ENCODE measurements at places on chromosomes 3 and 15. TPM values are rescaled to one million over a fixed set of nuclear protein-coding genes. Genes with fewer than 3 reads are reported as not detected.

DNA sequence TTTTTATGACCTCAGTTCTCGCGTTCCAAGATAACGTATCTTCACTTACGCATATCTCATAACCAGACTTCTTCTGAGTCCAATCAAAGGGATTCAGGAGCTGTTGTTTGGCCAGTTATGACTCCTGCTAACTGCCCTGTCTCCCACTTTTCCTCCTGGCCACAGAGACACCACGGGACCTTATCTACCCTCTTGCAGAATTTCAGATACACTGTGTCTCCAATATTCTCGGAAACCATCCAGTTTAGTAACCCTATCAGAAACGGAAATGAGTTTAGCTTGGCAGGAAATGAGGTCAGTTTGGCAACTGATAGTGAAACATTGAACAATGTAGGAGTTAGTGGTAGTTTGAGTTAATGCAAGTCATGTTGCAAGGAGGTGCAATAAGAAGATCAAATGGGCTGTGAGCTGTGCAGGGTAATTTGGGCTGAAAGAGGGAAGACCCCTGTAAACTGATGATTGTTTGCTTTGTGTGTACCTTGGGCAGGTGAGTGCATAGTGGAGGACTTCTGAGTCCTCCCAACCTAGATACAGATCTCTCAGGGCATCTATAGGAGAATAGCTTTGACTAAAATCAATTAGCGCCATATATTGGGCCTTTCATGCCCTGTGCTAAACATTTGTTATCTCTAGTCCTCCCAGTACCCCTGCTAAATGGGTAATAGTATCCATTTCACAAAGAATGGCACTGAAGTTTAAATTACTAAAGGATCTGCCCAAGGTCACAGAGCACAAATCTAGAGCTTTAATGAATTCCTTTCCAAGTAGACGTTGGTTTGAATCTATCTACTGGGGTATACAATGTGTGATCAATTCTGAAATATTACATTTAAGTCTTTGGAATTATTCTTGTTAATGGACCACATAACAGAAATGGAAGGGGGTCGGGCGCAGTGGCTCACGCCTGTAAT, 41.3 kb upstream of the PIK3CB start:
- DNase-seq: no peak

GRCh38 chr15:72796515-72797337, 13.2 kb upstream of the ADPGK start:
- no peak for DNase-seq

DNA sequence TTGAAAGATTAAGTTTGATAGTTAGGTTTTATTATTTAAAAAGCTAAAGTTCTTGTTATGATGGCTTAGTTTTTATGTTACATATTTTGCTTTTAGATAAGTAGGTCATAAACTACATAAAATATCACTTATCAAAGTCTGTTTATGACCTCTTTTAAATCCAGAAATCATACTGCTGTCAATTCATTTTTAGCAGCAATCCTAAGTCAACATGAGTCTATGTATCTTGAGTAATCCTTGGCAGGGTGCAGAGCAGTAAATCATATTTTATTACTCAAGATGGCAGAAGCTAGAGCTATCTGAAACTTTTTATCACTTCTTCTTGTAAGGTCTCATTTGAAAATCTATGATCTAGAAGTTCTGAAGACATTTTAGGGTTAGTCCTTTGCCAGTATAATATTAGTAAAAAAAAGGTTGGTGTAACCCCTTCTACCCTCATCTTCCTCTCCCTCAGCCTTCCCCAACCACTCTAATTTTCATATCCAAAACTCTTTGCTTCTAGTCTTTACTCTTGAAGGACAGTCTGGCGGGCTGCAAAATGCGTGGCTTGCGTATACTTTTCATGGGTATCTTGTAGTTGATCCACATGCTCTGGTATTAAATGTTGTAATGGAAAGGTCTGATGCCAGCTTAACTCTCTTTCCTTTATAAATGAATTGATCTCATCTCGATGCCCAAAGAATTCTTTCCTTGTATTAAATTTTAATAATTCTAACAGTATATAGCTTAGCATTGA, 134.0 kb upstream of the THRB start:
- DNase-seq: no peak

DNA sequence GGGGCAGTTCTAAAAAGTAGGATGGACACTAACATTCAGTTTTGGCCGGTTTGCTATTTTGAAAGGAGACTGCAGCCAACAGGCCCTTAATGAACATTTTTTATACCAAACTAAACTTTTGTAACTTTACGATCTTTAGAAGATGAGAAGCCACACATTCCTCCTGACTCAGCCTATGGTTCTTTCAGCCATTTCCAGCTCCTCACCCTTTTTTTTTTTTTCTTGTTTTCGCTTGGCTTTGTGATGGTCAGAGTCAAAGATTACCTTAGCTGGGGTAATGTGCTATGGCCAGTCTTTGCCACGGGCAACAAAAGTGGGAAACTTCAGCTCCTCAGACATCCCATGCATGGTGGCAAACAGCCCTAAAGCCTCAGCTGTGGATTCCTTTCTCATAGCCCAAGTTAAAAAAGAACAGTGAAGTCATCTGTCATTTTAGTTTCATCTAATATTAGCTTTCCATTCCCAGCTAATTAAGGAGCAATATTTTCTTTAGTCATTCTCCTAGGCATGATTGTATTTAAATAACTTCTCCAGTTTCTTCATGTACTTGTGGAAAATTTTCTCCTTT, 368.7 kb downstream of the MFSD1 start:
- DNase-seq: no peak

- no peak for DNase-seq
Observed at GRCh38 chr15:88344786-88345185, 88.2 kb upstream of the NTRK3 start.

Gene CAND2
- 27.2 TPM for total RNA-seq

Gene TMEM40
- total RNA-seq: not detected

Gene ZPLD1
- not detected for total RNA-seq

Gene PLA2G4E
- 0.12 TPM for total RNA-seq

Gene STT3B
- total RNA-seq: 61.7 TPM

All from dorsolateral prefrontal cortex (tissue), 122 donors.